ENCODE measurements at places on chromosomes 1 and 21.

- DNase-seq: no peak
These were observed 4.5 kb upstream of the DDX59 start for GRCh38 chr1:200673952-200674823.

GRCh38 chr1:33433509-33434362 lies 2.8 kb upstream of the PHC2 start:
- no peak for DNase-seq

- no peak for DNase-seq
These were observed 35.2 kb downstream of the RGL1 start for GRCh38 chr1:183840140-183840539.

DNA sequence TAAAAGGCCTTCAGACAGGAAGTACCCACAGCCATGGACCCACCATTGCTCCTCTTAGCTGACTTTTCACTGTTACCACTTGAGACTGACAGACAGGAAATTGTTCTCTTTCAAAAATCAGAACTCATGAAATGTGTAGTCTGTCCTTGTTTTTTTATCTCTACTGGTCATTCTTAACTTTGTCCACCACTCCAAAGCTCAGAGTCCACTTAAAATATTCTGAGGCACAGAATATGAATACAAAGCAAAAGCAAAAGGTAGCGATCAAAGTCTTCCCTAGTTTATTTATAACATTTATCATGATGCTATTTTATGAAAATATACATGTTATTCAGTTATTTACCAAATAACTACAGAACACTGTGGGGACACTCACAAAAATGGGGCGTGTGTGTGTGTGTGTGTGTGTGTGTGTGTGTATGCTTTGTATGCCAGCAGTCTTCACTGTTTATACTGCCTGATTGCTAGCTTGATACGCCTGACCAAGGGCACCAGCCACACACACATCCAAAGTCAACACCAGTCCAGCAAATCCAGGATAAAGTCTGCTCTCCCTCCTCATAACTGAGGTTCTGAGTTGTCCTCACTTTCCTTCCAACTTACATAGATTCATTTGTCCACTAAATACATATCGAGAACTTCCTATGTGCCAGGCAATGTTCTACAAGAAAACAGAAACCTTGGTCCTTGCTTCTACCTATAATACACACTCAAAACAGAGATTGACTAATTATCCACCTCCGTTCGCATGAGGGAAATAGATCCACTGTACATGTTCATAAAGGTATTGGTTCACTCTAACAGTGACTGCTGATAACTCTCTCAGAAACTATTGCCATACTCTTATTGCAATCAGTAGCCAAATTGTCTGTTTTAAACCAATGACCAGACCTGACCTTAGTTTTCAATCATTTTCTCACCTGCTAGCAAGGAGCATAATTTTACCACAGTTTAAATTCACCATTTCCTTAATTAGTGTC lies 79.4 kb downstream of the ERICH3 start:
- no peak for DNase-seq

- DNase-seq: no peak
These were observed 144.8 kb downstream of the USP25 start for GRCh38 chr21:15874615-15875014.

GRCh38 chr1:70498666-70499065 lies 87.6 kb downstream of the CTH start:
- DNase-seq: no peak

DNA sequence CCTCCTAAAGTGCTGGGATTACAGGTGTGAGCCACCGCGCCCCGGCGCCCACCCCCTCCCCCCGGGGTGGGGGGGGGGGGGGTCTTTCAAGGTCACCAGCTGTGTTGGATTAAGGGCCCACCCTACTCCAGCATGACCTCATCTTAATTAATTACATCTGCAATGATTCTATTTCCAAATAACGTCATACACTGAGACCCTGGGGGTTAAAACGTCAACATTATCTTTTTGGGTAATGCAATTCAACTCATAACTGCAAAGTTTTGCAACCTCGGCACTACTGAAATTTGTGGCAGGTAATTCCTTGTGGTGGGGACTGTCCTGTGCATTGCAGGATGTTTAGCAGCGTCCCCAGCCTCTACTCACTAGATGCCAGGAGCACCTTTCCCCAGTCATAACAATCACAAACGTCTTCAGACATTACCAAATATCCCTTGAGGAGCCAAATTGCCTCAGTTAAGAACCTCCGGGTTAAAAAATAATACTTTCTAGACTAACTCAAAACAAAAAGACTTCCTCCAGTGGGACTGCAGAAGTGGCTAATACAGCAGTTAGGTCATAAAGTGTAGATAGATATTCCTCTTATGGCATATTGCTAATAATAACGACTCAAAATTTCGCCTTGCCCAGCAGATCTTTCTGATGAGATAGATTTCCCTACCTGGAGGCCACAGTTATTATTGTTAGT lies 233.0 kb upstream of the KAZN start:
- DNase-seq: no peak

DNA sequence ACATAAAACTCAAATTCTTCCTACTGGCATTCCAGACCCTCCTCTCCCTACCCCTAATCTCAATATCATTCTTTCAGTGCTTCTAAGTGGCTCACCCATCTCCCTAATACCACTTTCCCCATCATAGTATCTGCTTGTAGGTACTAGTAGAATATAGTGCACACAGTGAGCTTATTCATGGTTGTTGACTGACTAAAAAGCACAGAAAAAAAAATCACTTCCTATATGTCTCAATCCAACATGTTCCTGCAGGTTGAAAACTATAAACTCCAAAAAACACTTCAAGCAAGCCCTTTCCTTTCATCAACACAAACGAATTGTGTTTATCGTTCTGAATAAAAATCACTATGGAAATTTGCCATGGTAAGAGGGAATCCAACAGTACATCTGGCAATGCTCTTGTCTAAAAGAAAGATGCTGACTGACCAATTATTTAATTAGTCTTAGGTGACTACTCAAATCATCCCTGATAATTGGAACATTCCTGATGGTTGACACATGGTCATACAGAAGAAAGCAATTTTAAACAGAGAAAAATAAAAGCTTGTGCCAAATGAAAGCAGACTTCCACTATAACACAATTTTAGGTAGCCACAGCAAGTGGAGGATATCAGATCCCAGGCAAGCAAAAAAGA lies 87.1 kb downstream of the NDUFS5 start:
- DNase-seq: no peak

DNA sequence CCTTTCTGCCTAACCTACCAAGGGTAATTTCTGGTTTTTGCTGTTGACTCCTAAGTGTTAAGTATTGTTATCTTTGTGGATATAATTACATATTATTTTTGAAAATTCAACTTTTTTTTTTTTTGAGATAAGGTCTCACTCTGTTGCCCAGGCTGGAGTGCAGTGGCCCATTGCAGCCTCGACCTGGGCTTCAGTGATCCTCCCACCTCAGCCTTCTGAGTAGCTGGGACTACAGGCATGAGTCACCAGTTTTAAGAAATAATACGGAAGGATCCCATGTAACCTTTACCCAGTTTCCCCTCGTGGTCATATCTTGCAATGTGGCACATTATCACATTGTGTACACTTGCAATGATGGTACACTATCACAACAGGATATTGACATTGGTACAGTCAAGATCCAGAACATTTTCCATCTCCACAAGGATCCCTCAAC lies 3.1 kb downstream of the CHD1L start:
- no peak for DNase-seq

GRCh38 chr1:938711-939489 lies 15.2 kb downstream of the SAMD11 start:
- no peak for DNase-seq

DNA sequence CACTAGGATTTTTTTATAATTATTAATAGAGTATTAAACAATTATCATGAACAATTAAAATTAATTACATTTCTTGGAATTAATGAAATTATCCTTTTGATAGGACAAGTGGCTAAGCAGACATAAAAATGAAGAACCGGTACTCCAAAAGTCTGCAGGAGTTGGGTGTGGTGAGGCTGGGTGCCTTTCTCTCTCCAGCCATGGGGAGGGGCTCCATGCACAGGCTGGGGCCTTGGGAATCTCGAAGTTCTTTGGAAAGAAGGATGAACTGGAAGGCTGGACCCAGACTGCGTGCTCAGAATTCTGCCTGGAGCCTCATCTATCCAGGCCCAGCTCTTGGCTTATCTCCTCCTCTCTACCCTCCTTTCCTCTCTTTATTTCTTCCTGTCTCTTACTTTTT lies 94.1 kb downstream of the ACTL8 start:
- no peak for DNase-seq

- peak; percentile 4 for DNase-seq
These were observed 85.4 kb upstream of the CD53 start for GRCh38 chr1:110787328-110788071.

- DNase-seq: no peak
These were observed 26.2 kb downstream of the ENAH start for GRCh38 chr1:225626698-225627097.

DNA sequence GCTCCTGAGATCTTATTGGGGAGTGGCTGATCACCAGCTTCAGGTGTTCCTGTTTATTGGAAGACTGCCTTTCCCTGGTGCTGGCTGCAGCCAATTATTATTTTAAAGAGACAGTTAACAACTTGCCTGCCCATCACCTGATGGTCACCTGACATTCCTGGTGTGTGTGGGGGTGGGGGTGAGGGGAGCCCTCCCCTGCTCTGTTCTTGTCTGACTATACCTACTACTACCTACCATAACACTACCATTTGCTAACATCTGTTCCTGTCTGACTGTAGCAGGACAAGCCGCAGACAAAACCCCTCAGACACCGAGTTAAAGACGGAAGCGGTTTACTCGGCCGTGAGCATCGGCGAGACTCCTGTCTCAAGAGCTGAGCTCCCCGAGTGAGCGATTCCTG lies 54.9 kb upstream of the NBPF3 start:
- DNase-seq: no peak

DNA sequence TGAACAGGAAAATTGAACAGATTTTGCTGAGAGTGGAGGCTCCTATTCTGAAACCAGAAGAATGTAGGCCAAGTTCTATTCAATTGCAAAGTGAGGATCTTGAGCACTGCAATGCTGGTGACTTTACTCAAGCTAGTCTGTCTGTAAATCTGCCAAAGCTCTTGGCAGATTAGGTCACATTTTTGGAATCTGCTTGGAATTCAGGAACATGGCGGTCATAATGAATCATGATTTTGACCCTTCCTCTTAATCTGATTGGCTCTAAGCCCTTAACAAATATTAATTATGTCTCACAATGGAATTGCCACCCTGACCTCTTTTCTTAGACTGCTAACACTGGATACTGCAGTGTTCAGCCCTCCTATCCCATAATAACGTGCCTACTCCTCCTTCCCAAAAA lies 7.2 kb upstream of the GNG12 start:
- no peak for DNase-seq

DNA sequence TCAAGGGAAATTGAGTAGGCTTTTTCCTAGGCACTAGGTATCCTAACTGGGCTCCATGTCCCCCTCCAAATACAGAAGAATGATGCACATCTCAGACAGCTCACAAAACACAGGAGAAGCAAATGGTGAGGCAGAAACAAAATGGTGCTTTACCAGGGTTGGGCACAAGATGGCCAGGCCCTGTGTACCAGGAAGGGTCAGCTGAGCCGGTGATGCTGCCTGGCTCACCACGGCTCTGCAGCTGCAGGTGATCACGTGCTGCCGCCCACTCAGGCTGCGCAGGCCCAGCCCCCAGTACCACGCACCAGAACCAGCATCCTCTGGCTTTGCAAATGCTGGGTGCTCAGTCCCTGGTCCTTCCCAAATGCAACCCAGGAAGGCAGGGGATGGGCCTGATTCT lies 993 bp upstream of the DSCAM start:
- DNase-seq: no peak

DNA sequence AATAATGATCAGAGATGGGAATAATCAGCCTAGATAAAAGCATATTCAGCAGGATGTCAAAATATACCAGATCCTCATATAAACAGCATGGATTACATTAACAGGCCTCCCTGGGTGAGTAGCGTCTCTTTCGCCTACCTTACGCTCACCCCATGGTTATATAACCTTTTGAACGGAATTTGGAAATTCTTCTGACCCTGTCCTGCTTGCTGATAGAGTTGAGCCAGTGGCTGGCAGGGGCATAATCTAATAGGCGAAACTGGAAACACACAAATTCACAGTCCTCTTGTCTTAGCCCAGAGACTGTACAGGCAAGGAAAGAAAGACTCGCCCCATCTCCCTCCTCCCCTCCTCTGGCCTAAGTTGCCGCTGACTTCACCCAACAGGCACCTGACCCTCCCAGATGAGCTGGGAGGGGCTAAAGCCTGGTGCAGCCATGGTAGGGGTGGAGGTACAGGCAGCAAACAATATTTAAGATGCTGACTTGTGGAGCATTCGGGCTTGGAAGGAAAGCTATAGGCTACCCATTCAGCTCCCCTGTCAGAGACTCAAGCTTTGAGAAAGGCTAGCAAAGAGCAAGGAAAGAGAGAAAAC lies at the start of gene ANGPTL7:
Gene ANGPTL7 (plus strand): TSS at position 498 of the 594 bp plus-strand sequence. CDS start 225 bp downstream, outside the sequence.
- DNase-seq: no peak

DNA sequence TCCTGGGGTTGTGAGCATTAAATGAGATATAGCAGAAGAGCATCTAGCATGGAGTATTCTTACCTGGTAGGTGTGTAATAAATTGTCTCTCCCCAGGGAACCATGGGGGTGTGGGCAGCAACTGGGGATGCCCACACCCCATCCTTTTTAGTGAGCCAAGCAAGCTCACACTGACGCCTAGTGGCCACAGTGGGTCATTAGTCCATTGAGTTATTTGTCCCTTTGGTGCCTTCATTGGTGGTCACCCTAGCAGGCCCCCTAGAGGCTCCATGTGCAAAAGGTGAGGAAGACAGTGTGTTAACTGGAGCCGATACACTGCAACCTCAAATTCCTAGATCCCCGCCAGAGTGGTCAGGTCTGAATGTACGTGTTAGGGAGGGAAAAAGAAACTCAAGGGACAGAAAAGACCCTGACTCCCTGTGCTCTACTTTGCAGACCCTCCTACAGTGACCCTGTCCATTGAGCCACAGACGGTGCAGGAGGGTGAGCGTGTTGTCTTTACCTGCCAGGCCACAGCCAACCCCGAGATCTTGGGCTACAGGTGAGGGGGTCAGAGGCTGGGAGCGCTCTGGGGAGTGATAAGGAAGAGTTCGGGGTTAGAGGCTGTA lies 93.3 kb upstream of the CD1D start:
- no peak for DNase-seq

DNA sequence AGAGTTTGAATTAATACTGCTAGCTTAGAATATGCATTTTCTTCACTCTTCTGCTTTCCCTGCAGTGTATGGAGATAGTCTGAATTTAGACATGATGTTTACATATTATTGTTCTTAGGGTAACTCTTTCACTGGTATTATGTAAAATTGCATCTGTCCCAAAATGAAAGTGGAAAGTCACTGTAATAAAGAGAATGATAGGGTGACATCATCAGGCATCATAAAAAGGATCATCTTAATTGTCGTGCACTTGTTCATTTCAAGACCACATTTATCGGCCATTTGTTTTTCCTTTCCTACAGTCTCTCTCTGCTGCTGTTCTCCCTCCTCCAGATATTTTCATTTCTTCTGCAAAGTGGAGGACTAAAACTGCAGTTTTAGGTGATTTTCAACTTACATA lies 61.9 kb upstream of the ZNF281 start:
- no peak for DNase-seq

Data from activated T-cell treated with anti-CD3 and anti-CD28 coated beads for 1 hour (primary cell).